ENCODE measurements at places on chromosomes 2 and 18.

DNA sequence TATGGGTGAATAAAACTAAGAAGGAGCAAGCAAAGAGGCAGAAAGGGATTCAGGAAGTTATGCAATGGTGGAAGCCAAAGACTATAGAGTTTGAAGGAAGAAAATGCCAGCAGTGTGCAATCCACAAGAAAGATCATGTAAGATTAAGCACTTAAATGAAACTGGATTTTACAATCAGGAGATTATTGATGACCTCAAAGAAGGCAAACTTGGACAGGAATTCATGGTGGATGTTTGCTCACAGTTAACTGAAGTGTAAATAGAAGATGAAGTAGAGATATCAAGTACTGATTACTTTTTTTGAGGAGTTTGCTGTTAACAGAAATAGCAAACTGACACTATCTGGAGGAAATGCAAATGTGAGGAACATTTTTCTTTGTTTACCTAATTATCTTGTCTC, 308.9 kb downstream of the RND3 start:
- DNase-seq: no peak

DNA sequence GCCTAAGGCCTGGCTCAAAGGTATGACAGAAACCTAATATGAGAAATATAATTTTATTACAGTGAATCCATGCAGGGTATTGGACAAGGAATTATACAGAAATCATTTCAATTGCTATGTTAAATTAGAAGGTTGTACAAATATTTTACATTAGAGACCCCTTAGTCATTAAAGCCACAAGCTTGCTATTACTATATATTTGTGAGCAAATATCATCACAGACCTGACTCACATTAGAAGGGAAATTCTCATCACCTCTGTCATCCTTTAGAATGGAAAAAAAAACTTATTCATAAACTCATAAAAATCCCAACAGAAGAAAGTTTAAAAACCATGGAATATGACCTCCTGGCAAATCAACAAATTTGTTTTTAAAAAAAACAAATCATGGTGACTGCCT, 277.9 kb downstream of the DCC start:
- no peak for DNase-seq

- no peak for DNase-seq
Measured at GRCh38 chr2:218875692-218876246, 4.9 kb upstream of the WNT10A start.

GRCh38 chr18:9594823-9595596, 19.3 kb downstream of the PPP4R1 start:
- DNase-seq: no peak

GRCh38 chr18:78699499-78699898, 280.1 kb upstream of the SALL3 start:
- DNase-seq: no peak

GRCh38 chr2:236754271-236754944, 184.8 kb downstream of the ACKR3 start:
- DNase-seq: no peak

GRCh38 chr2:15982285-15983044, 42.1 kb downstream of the MYCN start:
- DNase-seq: no peak

DNA sequence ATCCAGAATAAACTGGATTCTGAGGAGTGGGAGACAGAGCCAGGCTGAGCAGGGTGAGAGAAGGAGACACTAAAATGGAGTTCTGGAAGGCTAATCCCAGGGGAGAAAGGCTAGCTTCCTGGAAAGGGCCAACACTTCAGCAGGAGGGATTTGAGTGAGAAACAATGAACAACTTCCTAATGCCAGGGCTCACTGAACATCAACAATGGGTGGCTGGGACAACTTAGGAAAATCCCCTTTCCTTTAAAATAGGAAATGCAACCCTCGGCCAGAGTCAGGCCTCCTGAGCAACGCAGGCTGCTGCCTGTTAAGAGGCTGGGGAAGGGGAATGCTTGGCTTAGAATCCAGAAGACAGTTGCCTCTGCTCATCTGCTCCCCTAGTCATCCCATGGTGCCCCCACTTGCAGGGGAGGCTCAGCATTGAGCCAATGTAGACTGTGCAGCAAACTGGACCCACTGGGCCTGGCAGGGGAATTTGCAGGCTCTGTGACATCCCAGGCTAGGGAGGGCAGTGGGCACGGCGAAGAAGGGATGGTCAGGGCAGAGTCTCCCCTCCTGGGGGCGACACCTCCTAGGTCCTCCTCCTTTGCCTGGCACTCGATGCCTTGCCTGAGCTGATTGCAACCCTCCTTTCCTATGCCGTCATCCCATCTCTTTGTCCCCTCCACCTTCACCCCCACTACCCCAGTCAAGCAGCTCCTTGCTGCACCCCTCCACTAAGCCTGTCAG, 182.5 kb downstream of the TNS1 start:
- no peak for DNase-seq

Data from CD4-positive, alpha-beta T cell treated with Interleukin-17A for 1 hour (primary cell).